Stimulated activated CD4-positive, alpha-beta T cell treated with anti-CD3 and anti-CD28 coated beads, Interleukin-15, amount 100 ng/mL, for 1 hour (primary cell): ENCODE measurements at places on chromosomes 1 and 21.

DNA sequence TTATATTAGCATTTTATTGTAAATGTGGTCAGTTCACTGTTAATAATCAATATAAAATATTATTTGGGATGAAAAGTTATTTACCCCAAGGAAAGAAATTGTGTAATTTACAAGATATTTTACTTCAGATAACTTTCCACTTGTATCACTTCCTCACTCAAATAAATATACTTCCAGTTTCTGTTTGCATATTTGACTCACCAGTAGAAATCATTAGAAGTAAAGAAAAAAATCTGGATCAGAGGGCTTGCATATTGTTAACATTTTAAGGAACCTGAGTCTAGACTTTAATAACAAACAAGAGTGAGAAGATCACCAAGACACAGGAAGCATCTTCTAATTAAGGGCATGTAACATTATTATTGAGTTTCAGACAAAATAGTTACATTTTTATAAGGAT is 347 bp upstream of the KRTAP20-4 start:
- no peak for DNase-seq

DNA sequence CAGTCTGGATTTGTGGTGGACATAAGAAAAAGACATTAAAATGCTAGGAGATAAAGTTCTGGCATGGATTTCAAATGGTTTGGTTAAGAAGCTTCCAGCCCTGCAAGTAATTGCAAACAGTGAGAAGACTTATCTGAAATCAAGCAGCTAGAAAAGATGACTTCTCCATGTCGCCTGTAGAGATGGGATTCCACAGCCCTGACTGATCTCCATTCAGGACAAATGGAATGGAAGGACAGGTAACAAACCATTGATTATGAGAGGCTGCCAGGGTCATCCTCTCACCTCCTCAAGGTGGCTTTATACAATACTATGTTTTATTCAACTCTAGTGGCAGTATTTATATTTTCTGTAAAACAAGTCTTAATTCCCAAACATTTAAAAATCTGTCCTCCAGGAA is 237.9 kb downstream of the HLX start:
- no peak for DNase-seq

- DNase-seq, result no peak
Measured at GRCh38 chr1:55038552-55038838, 853 bp upstream of the PCSK9 start.

GRCh38 chr21:14711287-14711686 is 165.2 kb upstream of the SAMSN1 start:
- DNase-seq, result no peak

- peak; percentile 44 for DNase-seq
Measured at GRCh38 chr21:35048706-35049617, at the start of gene RUNX1. Gene RUNX1 (minus strand): TSS chr21:35049302.

- no peak for DNase-seq
Measured at GRCh38 chr1:235893840-235894239, 27.1 kb upstream of the LYST start.

- DNase-seq, result no peak
Measured at GRCh38 chr1:79497193-79497773, 490.8 kb upstream of the ADGRL4 start.

DNA sequence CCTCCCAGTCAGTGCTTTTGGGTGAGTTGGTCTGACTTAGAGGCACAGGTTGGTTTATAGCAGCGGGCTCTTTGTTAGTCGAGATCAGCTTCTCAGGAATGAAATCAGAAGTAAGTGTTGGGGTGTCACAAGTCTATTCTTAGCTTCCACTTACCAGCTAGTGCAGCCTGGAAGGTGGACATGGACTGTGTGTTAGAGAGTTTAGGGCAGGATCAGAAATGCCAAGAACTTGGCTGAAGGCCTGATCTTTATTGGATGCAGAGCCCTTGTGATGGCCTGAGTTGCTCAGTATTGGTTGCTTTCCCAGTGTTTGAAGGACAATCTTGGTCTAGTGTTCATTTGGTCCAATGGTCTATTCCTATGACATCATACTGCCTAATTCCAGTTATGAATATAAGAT is 377.0 kb upstream of the USP24 start:
- no peak for DNase-seq

GRCh38 chr1:210413951-210414350 is 85.2 kb downstream of the HHAT start:
- DNase-seq, result no peak

GRCh38 chr1:71755441-71755840 is 526.9 kb downstream of the NEGR1 start:
- DNase-seq, result no peak

DNA sequence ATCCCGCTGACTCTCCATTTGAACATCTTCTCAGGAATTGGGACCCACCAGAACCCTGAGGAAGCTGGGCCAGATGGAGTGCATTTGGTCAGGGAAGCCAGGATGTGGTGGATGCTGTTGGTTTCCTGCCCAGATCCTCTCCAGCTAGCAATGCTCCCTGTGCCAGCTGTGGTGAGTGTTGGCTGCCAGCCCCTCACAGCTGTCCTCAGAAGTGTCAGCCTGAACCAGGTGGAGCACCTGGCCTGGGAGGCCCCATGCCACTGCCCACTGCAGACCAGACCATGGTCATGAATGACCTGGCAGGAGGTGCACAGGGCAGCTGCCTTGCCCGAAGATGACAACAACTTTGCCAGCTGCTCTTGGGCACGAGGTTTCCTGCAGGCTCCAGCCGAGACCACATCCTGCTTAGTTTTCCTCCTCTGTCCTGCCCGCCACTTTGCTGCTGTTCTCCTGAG is 54.4 kb downstream of the PRSS38 start:
- no peak for DNase-seq

GRCh38 chr1:5752746-5753548 is 239.3 kb downstream of the NPHP4 start:
- DNase-seq, result no peak

GRCh38 chr1:7561936-7562728 is 209.0 kb upstream of the VAMP3 start:
- no peak for DNase-seq

- DNase-seq, result no peak
Measured at GRCh38 chr1:156866249-156866909, 5.7 kb downstream of the NTRK1 start.

DNA sequence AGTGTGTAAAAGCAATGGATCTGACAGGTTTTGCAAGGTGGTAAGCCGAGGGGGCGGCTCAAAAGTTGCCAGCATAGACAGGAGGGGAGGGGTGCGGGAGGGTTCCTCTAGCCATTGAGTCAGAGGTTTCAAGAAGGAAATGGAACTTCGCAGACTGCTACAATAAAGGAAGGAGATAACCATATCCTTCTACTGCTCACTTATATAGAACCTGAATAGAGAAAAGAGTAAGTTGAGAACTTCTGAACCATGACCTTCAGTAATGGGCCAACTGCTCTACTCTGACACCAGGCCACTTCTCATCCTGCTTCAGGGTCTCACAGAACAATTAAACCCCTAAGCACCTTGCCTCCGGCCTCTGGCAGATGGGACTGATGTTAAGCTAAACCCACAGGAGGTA is 26.3 kb upstream of the BCAR3 start:
- no peak for DNase-seq

- no peak for DNase-seq
Measured at GRCh38 chr1:175353066-175353465, 160.5 kb upstream of the KIAA0040 start.

GRCh38 chr1:22527122-22527521 is 36.2 kb upstream of the EPHA8 start:
- DNase-seq, result no peak

DNA sequence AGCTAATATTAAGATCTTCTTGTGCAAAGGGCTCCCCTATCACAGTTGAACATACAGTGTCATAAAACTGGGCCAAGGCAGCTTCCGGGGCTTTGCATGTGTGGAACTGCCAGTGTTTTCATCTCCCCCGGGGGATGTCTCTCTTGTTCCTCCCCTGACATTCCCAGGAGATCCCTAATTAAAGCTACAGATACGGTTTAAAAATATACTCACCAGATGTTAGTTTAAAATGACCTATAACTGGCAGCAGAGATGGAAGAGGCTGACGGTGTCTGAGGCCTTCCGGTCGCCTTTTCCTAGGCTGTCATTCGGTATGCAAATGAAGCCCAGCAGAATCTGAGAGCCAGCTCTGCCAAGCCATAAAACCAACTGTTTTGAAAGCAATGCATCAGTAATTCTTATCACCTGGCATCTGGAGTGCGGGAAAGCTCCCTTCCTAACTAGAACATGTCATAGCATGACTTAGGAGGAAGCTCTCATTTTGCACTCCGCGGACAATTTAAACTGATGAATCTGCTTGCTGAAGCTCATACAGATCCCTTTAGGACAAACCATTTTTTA is 436.5 kb upstream of the VAMP3 start:
- DNase-seq, result no peak

DNA sequence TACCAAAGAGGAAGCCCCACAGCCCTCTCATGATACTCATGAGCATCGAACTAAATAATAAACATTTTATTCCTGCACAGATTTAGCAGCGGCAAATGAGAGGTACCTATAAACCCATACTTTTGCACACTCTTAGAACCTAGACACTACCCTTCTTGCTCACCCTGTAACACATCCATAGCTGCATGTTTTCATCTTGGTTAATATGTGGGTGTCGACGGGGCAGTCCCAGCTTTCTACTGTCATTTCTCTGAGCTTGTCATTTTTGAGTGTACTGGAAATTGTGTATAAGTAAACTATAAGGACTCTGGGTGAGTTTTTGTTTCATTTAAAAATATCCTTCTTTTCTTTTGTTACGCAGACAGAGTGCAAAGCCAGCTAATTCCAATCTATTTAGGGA is 25.5 kb downstream of the OVGP1 start:
- DNase-seq, result no peak

- no peak for DNase-seq
Measured at GRCh38 chr1:222064388-222065211, 322.7 kb upstream of the DUSP10 start.

DNA sequence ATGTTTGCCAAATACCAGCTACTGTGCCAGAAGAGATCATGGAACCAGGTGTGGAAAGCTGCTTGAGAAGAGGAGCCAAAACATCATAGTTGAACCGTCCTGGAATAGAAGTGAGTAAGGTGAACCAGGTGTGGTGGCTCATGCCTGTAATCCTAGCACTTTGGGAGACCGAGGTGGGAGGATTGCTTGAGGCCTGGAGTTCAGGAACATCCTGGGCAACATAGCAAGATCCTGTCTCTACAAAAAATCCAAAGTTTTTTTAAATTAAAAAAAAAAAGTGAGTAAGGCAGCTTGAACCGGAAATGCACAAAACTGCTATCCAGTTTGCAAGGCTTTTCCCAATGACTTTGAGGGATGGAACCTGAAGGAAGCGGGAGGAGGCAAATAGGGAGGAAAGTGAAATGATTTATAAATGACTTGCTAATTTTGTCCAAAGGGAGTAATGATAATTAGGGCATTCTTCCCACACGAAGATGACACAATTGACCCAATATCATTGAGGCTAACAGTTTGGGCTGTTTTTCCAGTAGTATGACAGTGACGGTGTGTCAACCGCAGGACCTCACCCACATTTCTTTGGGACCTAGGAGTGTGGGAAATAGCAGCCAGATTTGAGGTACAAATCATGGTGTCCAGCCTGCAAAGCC is 1.5 kb upstream of the CNN3 start:
- no peak for DNase-seq

GRCh38 chr1:43524804-43525203 is 5.9 kb upstream of the PTPRF start:
- DNase-seq, result no peak

GRCh38 chr1:219296430-219297355 is 123.0 kb downstream of the LYPLAL1 start:
- no peak for DNase-seq

DNA sequence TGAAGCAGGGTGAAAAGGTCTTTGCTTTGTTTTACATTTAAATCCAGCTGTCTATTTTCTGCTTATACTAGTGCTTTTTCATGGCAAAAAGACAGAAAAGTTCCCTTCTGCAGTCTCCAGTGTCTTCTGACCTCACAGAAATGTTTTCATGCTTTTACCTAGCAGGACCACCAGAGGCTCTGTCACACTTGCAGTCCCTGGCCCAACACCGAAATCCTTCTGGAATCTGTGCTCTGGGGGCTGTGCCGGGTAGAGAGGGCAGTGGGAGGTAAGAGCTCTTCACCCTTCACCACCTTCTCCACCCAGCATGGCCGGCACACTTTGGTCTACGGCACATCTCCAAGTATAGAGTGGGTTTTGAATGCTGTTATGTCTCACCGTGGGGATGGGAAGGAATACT is 20.8 kb downstream of the GNAT2 start:
- no peak for DNase-seq

GRCh38 chr1:186654741-186655140 is 25.5 kb downstream of the PTGS2 start:
- no peak for DNase-seq

DNA sequence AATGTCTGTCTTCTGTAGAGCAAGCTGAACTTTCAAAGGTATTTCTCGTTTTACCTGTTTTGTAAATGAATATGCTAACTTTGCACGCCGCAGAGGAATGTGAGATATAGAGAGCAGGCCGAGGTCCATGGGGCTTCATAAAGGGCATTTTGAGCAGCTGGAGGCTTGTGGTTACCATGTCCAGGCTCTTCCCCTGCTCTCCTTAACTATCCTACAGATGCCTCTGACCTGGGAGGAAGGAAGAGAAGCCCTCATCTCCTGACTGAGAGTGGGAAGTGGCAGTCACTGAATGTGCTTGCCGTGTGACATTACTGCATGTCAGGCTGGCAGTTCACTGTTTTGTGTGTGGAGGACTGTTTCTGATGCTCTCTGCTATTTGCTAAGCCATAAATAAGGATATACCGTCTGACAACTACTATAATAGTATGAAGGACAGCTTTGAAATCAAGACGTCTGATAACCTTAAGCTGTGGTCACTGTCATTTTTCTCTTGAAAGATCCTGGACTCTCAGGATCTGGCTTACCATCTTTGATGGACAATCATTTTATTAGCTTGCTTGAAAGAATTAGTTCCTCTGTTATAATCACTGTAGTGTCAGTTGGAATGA is 92.2 kb downstream of the DYRK1A start:
- no peak for DNase-seq

DNA sequence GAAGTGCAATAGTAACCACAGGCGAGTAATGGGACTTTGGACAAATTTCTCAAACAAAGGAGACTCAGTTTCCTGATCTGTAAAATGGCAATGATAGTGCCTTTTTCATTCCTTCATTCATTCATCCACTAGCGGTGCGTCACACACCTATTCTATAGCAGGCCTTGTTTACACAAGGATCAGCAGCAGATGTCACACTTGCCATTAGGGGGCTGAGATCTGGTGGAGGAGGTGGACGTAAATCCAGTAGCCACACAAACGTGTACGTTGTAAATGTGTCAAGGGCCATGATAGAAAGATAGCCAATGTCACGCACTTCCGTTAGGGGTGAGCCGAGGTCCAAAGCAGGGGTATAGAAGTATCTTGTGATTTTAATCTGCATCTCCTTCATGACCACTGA is 34.2 kb downstream of the SERINC2 start:
- DNase-seq, result no peak

GRCh38 chr1:166470441-166470840 is 303.6 kb upstream of the FAM78B start:
- no peak for DNase-seq

DNA sequence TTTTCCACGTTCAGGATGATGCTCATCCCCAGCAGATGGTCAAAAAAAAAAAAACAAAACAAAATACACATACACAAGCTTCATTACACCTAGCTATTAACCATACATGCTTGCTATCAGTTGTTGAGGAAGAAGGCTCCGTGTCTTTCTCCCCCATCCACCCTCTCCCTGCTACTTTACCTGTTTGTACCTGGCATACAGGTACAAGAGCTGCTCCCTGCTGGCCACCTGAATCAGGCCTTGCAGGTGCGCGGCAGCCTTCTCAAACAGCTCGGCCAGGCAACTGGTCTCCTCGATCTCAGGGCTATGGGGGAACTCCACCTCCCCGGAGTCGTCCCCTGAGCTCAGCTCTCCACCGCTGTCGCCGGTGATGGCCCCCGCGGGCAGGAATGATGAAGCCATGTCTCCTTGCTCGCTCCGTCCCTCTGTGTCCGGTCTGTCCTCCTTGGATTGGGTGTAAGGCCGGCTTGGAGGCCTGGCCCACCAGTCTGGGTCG is 464 bp downstream of the ACBD6 start:
- no peak for DNase-seq
